ENCODE measurements at places on chromosomes 11 and 22.

- no peak for DNase-seq
Observed at GRCh38 chr11:35358391-35358790, 61.0 kb downstream of the SLC1A2 start.

DNA sequence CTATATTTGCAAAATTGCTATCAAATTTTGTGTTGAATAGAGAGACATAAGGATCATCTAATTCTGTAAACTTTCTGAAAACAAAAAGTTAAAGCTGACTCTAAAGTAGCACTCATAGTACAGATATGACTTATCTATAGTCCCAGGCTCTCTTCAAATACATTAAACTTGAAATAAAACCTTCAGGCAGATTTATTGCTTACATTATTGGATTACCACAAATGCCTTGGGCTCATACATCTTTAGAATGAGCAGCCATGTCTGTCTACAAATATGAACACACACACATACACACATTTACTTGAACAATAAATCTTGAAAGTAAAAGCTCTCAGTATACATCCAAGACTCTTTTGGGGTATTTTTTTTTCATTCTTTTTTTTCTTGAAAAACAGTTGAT is 207.9 kb downstream of the LUZP2 start:
- no peak for DNase-seq

GRCh38 chr11:103870821-103871309 is 165.6 kb upstream of the DDI1 start:
- DNase-seq, result peak; percentile 48

GRCh38 chr11:75532200-75533048 is 6.7 kb upstream of the GDPD5 start:
- DNase-seq, result peak; percentile 71

DNA sequence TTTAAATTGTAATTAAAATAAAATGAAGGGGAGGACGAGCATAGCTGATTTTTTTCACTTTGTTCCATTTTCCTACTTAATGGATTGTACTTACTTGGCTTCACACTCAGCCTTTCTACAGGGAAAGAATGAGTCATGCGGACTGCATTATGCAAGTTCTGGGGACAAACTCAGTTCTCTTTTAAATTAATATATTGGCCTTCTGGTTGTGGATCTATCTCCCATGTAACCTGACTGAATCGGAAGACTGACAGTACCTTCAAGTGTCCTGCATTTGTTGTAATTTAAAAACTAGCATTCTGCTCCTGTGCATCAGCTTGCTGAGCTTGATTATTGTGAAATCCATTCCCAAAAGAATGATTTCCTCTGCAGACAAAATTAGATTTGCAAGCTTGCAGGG is 12.2 kb downstream of the OR8D1 start:
- no peak for DNase-seq

GRCh38 chr22:28759861-28760560 is 12.5 kb upstream of the CCDC117 start:
- no peak for DNase-seq

DNA sequence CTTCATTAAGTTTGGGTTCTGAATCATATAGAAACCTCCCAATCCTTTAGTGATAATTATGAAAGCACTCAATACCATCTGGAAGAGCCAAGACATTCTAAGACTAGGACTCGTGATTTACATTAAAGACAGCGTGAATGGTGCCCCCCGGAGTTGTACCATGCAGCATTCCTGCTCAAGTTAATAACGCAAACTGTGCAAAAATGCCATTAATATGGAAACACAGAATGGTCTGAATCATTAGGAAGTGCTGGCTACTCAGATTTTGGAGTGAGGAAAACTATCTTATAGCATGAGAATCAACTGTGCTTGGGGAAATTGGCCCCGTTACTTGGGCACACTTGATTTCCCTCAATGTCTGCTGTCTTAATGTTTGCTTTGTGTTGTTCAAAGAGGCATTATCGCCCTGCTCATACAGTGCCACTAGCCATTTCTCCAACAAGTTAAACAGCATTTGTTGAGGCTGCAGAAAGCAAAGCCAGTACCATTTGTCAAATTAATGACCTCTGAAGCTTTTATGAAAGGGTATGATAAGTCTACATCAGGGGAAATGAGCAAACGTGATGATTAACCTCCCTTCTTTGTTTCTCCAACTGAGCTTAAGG is 18.5 kb upstream of the TPH1 start:
- DNase-seq, result no peak

- DNase-seq, result no peak
Observed at GRCh38 chr11:117888139-117888566, 11.7 kb upstream of the FXYD6 start.

Measured in uterus (tissue), 4 donors.